ENCODE measurements at places on chromosomes 1 and 21.

DNA sequence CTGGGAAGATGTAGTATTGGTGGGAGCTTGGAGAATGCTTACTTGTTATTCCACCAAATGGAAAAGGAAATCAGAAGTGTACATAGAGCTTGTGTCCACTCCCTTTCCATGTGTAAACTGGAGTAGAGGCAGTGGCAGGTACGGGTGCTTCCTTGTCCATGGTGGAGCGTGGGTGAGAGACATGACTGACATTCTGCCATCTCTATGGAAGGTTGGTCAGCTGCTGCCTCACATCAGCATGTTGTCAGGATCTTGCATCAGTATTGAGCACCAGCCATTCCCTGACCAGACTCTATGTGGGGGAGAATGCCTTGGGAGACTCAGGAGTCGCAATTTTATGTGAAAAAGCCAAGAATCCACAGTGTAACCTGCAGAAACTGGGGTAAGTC, 19.8 kb downstream of the NLRP3 start:
- DNase-seq: no peak

GRCh38 chr1:28830814-28831213, 18.8 kb downstream of the OPRD1 start:
- no peak for DNase-seq

GRCh38 chr1:8764293-8764937, 53.0 kb downstream of the RERE start:
- no peak for DNase-seq

DNA sequence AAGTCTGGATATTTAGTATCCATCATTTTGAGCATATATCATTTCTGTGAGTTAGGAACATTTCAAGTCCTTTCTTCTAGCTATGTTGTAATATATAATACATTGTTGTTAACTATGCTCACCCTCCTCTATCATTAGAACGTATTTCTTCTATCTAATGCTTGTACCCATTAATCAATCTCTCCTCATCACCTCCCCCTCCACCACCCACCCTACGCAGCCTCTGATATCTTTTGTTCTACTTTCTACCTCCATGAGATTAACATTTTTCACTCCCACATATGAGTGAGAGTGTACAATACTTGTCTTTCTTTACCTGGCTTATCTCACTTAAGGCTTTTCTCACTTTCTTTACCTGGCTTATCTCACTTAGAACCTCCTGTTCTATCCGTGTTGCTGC, 156.2 kb downstream of the FMN2 start:
- DNase-seq: no peak

DNA sequence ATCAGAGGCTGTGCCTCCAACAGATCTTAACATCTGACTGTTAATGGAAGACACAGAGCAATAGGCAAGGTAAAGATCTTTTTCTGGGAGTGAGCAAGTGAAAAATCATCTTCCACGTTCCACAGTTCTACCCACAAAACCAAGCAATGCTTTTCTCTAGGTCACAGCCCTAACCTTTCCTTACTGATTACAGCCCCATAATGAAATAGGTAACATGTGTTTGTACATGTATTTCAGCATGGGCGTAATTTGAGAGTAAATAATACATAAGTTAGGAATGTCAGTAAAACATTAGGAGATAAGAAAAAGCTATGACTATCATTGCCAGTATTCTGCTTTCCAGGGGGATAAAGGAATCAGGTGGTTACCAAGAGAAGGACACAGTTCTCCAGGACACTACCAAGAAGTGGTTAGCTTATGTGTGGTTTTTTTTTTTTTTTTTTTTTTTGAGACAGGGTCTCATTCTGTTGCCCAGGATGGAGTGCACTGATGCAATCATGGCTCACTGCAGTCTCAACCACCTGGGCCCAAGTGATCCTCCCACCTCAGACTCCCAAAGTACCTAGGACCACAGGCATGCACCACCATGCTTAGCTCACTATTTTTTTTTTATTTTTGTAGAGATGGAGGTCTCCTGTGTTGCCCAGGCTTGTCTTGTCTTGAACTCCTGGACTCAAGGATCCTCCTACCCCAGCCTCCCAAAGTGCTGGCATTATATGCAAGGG, 72.0 kb downstream of the DAP3 start:
- DNase-seq: no peak

DNA sequence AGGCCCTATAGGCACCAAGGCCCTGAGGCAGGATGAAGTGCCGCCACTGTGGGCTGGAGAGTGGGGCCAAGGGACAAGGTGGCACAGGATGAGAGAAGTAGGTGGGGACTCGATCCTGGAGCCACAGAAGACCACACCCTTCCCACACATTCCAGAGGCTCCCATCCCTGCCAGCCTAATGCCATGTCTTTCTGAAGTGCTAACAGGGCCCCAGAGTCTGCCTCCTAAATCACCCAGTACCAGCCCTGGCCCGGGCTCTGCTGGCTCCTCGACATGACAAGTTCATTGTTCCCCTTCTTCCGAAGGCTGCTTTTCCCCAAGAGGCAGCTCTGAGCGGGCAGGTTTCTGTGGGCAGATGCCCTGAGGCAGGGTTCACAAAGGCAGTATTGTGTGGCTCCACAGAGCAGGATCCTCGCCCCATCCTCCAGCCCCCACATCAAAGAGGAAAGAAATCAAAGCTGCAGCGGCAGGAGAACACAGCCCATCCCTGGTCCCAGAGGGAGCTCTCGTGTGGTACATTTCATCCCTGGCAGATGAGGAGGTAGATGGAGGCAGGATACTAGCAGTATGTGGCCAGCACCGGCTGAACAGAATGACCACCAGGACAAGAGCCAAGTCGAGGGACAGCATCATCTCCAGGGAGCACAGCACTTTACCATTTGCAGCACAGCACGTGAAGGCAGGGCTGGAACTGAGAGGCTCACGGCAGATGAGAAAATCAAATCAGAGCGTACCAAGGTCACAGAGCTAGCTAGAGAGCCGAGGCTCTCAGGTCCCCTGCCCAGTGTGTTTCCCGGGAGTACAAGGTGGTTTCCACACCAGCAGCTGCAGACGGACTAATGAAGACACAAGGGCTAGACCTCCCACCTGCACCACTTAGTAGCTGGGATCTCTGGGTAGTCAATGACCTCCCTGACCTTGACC, 64.8 kb downstream of the SYF2 start:
- DNase-seq: no peak

GRCh38 chr1:41662765-41663437, 178.4 kb upstream of the EDN2 start:
- DNase-seq: no peak

DNA sequence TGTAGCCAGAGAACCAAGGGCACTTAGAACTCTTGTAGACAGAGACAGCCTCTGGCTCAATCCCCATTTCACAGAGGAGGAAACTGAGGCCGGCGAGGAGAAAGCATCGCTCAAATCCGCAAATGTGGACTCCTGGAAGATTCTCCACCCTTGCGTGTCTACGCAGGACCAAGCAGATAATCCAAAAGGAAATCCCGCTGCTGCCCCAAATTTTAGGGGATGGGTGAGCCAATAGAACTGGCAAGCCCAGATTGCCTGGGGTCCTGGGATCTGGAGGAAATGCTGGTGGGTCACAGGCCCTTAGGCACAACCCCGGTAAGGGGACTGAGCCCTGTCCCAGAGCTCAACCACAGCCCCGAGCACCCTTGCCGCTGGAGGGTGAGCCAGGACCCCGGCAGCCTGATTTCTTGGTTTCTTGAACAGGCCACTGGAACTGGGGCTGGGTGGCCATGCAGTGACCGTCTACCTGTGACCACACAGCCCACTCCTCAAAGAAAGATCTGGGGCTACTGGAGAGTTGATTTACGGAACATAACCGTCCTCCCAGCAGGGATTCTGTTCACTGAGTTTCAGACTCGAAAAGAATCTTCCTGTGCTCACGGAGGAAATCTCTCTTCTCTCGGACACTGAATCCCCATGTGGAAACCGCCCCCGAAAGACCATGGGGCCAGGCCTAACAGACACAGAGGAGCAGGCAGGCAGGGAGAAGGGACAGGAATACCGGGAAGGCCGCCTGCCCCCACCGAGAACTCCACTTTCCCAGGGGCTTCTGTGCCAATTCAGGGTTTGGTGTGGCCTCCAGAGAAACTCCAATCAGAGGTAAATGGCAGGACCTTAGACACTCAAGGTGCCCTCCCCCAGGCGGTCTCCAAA, 238.4 kb downstream of the NPHP4 start:
- no peak for DNase-seq

DNA sequence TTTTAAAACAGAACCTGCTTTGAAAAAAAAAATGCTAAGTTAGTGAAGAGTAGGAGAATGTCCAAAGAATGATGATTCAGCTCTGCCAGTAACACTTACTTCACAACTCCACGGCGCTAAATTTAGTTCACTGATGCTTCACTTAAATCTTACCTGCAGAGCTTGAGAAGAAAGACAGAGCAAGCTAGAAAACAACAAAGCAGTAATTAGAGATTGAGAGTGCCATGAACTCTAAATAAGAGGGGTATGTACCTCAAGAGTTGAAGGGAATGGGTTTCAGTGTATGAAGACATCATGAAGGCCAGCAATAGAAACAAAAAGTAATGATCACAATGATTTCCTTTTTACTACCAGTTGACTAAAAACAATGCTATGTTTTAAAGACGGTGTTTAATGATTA, 32.8 kb downstream of the EPRS1 start:
- no peak for DNase-seq

GRCh38 chr21:38869196-38869595, 63.5 kb downstream of the ETS2 start:
- DNase-seq: no peak

GRCh38 chr1:58816072-58816746, 32.4 kb upstream of the JUN start:
- DNase-seq: peak; percentile 66

- no peak for DNase-seq
Observed at GRCh38 chr1:155185783-155186066, 12.1 kb downstream of the TRIM46 start.

DNA sequence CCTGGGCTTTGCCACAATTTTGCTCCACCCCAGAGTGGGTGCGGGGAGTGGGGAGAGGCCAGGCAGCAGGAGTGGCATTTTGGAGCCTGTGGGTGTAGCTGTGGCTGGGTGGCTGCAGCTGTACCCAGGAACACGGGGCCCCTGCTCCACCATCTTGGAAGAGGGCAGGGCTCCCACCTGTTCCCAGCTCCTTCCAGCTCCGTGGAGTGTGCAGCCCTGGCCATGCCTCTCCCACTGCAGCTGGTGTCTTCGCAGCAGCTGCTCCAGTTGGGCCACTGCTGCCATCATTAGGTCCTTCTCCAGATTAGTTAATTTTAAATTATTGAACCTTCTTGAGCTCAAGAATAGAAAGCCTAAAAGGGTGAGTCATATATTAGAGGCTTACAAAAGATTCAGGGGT, 17.6 kb downstream of the FAM20B start:
- DNase-seq: no peak

- no peak for DNase-seq
Observed at GRCh38 chr1:200892546-200892945, 2.2 kb upstream of the INAVA start.

- DNase-seq: no peak
Observed at GRCh38 chr1:163974120-163974519, 584.9 kb upstream of the PBX1 start.

- DNase-seq: no peak
Observed at GRCh38 chr1:95086949-95087533, 14.3 kb upstream of the ALG14 start.

DNA sequence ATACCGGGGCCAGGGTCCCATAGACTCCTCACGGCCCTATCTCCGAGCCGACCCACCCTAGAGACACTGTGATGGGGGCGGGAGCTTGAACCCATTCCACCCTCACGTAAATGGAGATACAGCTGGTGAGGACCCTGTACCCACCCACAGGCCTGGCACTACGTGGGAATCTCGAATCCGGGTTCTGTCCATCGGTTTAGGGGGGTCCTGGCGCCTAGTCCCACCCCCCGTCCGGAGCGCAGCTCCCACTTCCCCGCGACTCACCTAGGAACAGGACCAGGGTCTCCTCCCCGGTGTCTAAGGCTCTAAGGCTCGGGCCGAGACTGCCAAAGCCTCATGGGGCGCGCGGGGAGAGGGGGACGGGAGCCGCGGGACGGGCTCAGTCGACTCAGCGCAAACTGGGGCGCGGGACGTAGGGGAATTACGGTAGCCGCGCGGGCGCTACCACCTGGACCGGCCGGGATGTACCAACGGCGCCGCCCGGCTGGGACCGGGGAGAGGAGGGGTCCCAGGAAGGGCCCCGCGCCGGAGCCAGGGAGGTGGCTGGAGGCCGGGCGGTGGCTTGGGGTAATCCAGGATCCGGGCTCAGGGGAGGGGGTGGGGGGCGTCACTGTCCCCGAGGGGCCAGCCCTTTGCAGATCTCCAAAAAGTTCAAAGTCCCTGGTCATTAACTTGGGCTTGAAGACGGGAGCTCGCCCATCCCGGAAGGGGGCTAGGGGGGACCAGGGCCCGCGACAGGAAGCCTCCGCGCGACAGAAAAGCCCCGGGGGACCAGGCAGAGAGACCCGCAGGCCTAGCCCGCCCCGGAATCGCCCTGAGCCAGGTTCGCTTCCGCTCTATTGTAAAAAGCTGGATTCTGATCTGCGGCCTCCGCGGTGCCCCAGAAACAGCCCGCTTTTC, 1.0 kb downstream of the PLEKHG5 start:
- peak; percentile 39 for DNase-seq

GRCh38 chr1:94753171-94753972, 66.8 kb upstream of the SLC44A3 start:
- DNase-seq: no peak

DNA sequence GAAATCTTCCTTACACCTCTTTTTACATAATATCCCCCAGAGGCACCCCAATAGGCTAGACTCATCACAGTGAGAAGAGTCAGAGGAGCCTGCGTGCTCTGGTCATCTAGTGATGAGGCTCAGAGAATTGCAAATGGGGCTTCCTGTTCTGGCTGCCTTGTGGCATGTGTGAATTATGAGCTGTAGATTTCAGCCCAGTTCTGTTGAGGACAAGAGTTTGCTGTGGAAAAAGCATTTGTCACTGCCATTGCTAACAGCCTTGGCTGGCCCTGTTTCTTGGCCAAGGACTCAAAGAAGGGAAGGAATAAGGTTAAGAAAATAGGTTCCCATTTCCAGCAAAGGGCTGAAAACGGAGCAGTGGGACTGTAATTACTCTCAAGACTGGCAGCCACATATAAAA, 30.7 kb downstream of the MRAP start:
- no peak for DNase-seq

DNA sequence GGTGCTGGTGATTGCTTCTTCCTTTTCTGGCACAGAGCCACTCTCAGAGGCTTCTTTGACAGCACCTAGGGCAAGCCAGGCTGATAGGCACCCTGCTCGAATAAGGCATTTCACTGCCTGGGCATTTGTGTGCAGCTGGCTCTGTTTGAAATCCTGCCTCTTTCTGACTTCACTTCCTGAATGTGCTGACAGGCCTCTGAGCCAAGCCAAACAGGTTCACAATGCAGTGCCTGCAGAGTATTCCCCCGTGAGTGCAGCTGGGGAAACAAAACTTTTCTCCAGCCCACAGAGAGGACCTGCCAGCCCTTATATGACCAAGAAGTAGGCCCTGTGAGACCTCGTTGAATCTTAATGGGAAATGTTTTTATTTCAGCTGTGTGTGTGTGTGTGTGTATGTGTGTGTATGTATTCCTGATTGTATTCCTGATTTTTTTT, 10.4 kb downstream of the JUN start:
- DNase-seq: no peak

DNA sequence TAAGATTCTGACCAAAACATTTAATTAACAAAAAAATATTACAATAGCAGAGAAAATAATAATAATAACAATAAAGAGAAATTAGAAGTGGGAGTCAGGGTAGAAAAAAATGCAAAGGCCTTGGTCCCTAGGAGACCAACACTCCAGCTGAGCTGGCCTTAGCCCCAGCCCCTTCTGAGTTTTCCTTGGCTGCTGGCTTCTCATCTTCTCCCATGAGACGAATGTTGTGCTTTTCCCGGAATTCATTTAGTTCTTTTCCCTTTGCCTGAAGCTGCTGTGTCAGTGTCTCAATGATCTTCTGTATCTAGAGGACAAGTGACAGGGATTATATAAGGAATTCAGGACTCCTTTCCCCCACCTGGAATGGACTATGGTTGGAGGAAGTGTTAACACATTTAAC, 2.4 kb downstream of the KLHDC9 start:
- no peak for DNase-seq
